Thyroid gland (tissue), 4 donors: ENCODE measurements at places on chromosomes 1 and 21.

GRCh38 chr1:33721301-33721815 is 142.5 kb upstream of the HMGB4 start:
- no peak for DNase-seq

DNA sequence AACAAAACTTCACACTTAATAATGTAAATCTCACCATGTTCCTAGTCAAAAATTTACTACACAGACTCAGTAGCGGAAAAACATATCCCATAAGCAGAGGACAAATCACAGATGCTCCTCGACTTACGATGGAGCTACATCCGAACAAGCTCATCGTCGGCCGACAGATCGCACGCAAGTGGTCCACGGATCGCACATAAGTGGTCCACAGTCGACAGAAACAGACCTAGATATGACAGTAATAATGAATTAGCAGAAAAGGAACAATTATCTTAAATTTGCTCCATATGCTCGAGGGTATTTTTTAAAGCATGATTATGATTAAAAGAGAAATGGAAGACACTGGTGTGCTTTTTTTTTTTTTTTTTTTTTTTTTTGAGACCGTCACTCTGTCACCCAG is 36.3 kb downstream of the WDR4 start:
- no peak for DNase-seq

GRCh38 chr1:231284441-231284840 is 43.4 kb downstream of the GNPAT start:
- no peak for DNase-seq

DNA sequence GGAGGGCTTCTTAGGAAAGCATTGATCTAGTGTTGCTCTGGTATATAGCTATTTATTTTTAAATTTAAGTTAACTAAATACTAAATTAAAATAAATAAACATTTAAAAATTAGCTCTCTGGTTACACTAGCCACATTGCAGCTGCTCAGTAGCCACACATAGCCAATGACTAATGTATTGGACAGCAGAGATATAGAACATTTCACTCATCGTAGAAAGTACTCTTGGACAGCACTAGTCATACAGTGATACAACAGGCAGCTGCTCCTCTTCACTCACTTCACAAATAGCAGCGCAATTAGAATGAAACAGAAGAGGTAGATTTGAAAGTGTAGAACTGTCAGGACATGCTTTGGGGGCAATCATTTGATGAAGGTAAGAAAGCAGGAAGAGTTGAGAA is 245.4 kb downstream of the PBX1 start:
- no peak for DNase-seq

GRCh38 chr1:111253876-111254275 is 26.4 kb downstream of the CHI3L2 start:
- no peak for DNase-seq

- no peak for DNase-seq
Measured at GRCh38 chr1:198340139-198340538, 183.3 kb downstream of the NEK7 start.

- DNase-seq, result no peak
Measured at GRCh38 chr1:117499071-117499470, 106.8 kb upstream of the TENT5C start.

DNA sequence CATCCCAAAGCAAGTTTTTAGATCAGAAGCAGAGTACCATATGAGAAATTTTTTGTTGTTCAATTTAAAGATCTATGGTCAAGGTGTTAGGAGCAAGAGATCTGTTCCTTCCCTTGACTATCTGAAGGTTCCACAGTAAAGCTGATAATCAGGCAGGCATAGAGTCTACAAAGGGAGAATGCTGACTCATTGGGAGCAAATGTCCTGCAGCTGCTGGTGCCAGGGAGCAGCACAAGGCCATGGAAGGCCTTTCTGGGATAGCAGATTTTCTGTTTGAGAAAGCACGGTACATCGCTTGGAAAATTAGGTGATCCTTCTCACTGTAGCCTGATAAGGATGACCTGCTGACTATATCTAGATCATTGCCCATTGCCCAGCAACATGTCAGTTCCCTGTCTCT is 210.1 kb upstream of the C1orf87 start:
- no peak for DNase-seq

- no peak for DNase-seq
Measured at GRCh38 chr1:5198328-5198727, 543.9 kb downstream of the AJAP1 start.

DNA sequence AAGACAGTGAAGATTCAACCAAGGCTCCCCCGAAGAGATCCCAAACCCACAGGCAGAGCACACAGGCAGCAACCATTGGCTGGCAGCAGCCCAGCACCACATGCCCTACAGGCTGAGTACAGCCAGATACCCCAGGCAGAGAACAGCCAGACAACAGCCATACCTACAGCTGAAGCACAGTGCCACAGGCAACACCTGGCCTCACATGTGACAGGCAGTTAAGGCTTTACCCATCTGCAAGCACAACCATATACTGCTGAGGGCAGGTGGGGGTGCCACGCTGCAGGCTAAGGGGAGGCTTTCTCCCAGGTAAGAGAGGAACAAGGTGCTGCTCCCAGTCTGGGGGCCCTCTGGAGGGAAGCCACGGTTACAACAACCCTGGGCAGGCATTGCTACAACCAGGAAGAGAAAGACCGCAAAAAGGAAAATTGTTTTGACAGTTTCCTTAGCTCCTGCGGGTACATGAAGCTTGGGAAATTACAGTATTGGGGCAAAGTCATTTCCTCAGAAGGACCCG is 12.3 kb downstream of the CHIT1 start:
- no peak for DNase-seq

DNA sequence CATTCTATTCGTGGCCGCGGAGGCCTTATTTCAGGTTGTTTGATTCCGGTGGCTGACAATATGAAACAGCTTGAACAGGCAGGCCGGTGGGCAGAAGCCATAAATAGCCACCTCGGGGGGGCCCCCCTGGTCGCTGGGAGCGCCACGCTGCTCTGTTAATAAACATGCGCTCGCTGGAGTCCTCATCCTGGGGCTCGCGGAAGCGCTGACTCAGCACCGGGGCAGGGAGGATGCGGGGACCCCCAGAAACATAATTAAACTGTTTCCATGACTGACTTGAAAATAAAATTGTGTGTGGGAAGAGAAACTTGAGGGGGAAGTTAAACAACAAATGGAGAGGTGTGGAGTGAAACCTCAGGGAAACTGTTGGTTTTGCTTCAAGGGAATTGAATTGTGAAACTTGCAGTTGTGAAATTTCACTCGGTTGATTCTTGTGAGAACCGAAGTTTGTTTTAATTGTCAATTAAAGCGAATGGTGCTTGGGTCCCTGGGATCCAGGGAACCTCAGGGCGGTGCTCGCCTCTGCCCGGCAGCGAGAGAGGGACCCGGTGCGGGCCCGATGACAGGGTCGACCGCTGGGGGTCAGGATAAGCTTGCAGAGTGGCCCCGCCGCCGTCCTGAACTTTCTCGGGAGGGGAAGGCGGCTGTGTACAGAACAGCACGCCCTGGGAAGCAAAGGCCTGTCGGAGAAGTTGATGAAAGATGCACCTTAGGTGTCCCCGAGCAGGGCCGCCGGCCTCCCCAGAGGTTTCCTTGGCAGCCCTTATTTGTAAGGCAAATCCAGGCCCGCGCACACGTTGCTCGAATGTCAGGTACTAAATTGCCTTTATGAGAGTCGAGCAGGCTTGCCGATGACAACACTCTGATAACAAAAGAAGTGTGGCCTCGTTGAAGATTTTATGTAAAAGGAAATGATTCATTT is 176.9 kb upstream of the LMO4 start:
- DNase-seq, result peak; percentile 54

- DNase-seq, result no peak
Measured at GRCh38 chr1:61531716-61532115, 193.2 kb downstream of the TM2D1 start.

GRCh38 chr1:89529196-89529595 is 4.6 kb downstream of the LRRC8B start:
- no peak for DNase-seq

DNA sequence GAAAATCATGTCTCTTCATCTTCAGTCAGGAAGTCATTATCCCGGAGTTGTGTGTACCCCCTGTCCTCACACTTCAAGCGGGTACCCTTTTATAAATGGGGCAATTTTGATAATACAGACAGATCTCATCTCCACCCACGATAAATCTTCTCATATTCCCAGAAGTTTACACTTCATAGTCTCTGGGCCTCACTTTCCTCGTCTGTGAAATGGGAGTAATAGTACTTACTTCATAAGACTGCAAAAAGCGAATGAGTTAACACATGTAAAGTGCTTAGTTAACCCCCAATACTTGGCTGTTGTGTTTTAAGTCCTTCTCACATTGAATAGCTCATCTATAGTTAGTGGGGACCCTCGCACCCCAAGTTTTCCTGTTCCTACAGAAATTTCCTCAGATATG is 820 bp downstream of the NUP210L start:
- DNase-seq, result no peak

DNA sequence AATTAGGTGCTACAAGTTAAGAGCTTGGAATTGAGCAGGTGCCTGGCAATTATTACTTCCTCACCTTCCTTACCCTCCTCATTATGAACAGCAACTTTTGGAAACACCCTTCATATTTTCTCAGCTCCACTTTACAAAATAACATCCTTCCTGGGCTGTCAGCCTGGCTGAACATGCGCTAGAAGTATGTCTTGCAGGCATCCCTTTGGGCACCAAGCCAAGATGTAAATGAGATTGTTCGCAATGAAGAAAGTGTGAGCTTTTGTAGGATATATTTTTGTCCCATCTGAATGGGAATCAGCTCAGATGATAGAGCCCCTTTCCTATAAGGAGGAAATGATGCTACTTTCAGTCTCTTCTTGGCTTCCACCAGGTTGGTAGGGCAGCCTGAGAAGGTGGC is 245.9 kb downstream of the KAZN start:
- no peak for DNase-seq

GRCh38 chr21:41865002-41865777 is 14.0 kb downstream of the PRDM15 start:
- DNase-seq, result no peak

- peak; percentile 49 for DNase-seq
Measured at GRCh38 chr1:204307334-204307883, 52.3 kb downstream of the PLEKHA6 start.

DNA sequence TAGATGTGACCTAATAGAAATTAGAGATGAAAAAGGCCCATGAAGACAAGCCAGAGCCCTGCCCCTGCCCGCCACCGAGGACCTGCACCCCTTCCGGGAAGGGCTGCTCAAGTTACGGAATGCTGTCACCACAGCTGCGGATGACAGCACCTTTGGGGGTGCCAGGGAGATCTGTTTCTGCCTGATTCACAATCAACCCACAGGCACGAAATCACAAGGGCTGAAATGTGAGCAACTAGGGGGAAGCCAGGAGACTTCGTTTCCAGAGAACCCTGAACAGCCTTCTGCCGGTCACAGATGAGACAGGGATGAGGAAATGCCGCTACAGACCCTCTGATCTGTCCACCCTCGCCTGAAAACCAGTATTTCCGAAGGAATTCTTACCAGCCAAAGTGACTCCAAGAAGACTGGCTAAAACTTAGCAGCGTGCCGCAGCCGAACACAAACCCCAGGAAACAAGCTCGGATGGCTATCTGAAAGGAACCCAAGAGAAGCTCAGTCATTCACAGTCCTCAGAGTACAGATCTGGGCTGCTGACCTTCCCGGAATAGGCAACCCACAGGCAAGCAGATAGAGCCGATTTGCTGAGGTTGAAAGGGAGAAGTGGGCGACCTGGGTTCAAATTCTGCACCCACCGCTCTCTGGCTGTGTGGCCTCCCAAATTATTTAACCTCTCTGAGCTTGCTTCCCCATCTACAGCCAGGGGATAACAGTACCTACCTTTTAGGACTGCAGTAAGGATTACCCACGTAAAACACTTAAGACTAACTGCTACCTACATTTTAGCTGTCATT is 1.1 kb downstream of the ICMT start:
- no peak for DNase-seq

DNA sequence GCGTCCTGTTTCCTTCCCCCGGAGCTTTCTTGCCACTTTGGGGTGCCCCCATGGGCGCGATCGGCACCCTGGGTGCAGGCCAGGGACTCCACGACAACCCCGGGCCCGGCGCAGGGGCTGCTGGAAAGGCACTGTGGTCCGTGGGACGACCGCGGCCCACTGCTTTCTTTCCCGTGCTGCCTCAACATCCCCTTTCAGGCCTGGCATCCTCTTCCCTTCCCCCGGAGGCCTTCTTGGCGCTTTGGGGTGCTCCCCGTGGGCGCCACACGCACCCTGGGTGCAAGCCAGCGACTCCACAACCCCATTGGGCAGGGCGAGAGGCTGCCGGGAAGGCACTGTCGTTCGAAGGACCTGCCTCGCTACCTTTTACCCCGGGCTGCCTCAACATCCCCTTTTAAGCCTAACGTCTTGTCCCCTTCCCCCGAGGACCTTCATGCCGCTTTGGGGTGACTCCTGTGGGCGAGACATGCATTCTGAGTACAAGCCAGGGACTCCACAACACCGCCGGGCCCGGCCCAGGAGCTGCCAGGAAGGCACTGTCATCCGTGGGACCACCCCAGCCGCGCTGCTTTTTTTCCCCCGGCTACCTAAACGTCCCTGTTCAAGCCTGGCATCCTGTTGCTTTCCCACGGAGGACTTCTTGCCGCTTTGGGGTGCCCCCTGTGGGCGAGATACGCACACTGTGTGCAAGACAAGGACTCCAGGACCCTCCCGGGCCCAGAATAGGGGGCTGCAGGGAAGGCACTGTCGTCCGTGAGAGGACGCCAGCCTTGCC is 137.8 kb downstream of the LIPI start:
- DNase-seq, result no peak

- peak; percentile 46 for DNase-seq
Measured at GRCh38 chr1:218585511-218586184, 240.5 kb downstream of the TGFB2 start.

GRCh38 chr21:38794978-38795377 is 10.8 kb upstream of the ETS2 start:
- DNase-seq, result peak; percentile 62

GRCh38 chr21:38984982-38985567 is 179.3 kb downstream of the ETS2 start:
- no peak for DNase-seq

GRCh38 chr21:21148514-21148913 is 150.3 kb downstream of the NCAM2 start:
- DNase-seq, result no peak

- DNase-seq, result no peak
Measured at GRCh38 chr1:219215477-219215876, 41.8 kb downstream of the LYPLAL1 start.

GRCh38 chr1:91684481-91685196 is 184.0 kb downstream of the CDC7 start:
- no peak for DNase-seq
